ENCODE measurements at places on chromosomes 11 and 22. TPM values are rescaled to one million over a fixed set of nuclear protein-coding genes. Genes with fewer than 3 reads are reported as not detected.

GRCh38 chr11:21068886-21069285 lies 399.5 kb downstream of the NELL1 start:
- DNase-seq: no peak

DNA sequence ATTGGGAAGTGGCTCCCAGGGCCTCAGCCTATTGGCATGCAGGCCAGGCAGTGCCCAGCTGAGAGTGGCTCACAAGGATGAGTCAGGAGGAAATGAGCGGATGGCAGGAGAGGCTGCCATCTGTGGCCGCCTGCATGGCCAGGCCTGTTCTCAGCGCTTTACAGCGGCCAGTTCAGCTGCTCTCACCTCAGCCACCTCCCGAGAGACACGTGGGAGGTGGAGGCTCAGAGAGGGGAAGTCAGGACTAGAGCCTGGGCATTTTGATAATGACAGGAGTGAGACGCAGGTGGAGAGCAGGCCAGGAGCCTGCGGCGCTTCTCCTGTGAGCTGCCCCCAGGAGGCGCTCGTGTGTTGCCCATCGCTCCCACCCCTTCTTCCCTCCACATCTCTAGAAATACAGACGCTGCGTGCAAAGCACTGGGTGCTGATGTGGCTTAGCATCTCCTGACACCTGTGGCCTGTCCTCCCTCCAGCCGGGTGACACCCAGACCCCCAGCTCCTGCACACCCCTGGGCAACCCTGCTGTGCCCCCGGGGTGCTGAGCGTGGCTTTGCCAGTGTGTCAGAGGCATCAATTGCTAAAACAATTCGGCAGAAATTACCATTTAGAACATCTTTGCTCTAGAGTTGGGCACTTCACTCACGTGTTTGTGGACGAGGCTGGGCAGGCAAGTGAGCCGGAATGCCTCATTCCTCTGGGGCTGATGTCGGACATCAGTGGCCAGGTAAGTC lies 21.4 kb upstream of the PANX2 start:
- DNase-seq: peak; percentile 67

Gene NCR3LG1
- polyA plus RNA-seq: 1.3 TPM

DNA sequence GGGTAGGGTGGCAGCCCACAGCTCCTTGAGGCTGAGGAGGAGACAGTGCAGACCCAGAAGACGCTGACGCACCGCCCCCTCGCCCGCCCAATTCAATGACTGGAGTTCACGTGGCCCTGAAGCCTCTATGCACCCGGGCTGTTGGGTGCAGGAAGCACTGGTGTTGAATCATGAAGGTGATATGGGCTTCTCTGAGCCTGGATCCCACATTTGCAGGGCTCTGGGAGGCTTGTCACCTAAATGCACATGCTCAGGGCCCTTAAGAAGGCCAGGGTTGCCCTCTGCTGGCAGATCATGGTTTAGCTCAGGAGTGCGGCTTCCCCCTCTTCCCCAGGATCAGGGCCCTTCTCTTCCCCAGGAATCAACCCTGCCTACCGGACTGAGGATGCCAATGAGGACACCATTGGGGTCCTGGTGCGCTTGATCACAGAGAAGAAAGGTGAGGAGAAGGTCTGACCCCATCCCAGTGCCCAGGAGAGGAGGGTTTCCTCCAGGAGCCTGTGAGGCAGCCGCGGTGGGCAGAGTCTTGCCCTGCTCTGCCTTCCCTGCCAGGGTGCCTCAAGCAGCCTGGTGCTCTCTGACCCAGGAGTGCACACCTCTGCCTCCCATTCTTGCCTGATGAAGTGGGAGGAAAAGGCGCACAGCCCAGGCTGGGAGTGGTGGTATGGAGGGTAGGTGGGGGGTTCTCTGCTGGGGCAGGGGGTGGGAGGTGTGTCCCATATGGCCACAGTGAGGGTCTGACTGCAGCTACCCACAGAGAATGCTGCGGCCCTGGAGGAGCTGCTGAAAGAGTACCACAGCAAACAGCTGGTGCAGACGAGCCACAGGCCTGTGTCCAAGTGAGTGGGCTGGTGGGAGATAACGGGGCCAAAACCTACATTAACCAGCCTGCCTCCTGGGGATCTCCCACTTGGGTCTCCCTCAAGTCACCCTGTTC lies 17.5 kb downstream of the RELT start:
- DNase-seq: peak; percentile 90

DNA sequence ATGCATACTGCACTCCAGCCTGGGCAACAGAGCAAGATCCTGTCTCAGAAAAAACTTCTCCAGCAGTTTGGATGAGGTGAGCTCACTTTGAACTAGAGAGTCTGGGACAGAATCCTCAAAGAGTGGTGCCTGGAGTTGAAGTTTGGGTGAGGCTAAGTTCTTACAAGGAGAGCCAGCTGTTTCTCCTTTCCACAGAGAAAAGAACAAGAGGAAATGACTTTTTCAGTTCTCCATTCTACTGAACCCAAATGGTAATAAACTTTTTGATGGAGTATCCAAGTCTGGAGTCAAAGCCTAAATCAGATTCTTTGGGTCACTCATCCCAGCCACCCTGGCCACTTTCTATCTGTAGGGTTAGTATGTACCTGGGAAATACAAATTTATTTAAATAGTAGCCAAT lies 102.7 kb downstream of the TRAF6 start:
- no peak for DNase-seq

DNA sequence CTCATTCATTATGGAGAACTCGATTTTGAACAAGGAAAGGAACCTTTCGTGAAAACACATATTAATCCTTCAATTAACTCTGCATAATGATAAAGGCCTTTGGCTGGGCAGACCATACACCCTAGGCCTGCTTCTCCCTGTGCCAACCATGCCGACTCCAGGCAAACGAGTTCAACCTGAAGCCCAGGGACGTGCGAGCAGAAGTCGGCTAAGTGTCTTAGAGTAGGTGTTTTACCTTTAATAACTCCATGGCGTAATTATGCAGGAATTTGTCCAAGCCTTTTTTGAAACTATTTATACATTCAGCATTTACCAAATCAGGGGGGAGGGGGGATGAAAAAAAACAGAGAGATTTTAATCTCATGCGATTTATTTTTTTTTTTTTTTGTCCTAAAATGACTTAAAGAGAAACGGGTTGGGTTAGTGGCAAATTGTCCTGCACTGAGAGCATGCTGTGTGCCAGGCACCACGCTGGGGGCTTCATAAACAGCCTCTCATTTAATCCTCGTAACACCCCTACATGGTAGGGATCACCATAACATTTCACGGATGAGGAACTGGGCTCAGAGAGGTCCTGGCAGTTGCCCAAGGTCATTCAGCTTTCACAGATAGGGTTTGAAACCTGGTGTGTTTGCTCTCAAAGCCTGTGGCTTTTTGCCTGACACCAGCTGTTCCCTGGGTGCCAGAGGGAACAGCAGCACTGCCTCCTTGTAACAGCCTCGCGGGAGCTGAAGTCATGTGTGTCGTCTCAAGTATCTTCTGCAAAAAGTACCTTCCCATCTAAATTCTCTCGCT lies 423.9 kb downstream of the MN1 start:
- DNase-seq: no peak

GRCh38 chr11:45180179-45180847 lies 33.9 kb downstream of the PRDM11 start:
- peak; percentile 76 for DNase-seq

GRCh38 chr11:12674571-12674935 lies 332 bp downstream of the TEAD1 start:
- no peak for DNase-seq

Gene SSTR3
- not detected for polyA plus RNA-seq

DNA sequence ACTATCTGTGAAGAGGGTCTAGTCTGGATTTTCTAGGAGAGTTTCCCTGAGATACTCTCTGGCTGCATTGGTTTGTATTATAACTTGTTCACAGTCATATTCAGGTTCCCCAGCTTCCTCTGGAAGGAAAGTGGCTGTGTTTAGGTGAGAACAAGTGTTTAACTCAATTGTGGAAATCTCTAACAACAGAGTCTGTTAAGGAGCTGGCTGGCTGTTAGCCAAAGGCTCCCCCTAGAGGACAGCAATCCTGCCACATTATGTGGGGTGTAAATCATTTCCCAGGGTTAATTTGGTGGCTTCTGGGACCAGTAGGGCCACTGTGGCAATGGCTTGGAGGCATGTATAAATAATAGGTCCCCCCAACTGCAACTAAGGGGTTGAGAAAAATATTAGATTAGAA lies 18.4 kb downstream of the MS4A6E start:
- DNase-seq: peak; percentile 6

DNA sequence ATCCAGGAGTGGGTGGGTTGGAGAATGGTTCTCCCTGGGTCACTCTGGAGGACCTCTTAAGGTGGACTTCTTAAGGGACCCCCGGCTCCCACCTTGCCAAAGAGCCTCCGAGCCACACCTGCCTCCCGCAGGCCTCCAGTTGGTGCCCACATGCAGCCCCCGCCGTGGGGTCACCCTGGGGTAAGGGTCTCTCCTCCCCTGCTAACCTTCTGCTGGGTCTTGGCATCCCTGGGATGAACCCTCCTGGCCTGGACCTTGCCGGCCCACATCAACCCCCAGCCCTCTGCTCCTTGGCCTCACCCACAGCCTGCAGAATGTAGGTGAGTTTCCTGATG lies 12.5 kb upstream of the MUC6 start:
- no peak for DNase-seq

Gene OR4D5
- polyA plus RNA-seq: not detected

Gene OR4X2
- not detected for polyA plus RNA-seq

DNA sequence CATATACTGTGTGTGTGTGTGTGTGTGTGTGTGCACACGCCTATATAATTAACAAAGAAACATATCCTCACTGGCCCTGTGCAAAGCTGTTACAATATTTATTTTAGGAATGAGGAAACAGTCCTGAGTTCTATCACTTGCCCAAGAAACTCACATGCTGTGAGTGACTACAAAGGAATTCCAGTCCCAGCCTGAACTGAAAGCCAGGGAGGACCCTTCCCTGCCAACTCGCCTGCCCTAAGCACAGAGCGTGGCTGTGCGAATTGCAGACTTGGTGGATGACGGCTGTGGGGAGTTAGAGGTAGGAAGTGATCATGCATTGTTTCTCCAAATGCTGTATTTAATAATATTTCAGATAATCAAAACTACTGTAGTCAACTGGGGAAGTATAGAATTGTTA lies 26.4 kb upstream of the CD5 start:
- peak; percentile 18 for DNase-seq

Gene SLC16A8
- polyA plus RNA-seq: not detected

Gene CPT1B
- polyA plus RNA-seq: 27.5 TPM

Gene SAA2
- not detected for polyA plus RNA-seq

DNA sequence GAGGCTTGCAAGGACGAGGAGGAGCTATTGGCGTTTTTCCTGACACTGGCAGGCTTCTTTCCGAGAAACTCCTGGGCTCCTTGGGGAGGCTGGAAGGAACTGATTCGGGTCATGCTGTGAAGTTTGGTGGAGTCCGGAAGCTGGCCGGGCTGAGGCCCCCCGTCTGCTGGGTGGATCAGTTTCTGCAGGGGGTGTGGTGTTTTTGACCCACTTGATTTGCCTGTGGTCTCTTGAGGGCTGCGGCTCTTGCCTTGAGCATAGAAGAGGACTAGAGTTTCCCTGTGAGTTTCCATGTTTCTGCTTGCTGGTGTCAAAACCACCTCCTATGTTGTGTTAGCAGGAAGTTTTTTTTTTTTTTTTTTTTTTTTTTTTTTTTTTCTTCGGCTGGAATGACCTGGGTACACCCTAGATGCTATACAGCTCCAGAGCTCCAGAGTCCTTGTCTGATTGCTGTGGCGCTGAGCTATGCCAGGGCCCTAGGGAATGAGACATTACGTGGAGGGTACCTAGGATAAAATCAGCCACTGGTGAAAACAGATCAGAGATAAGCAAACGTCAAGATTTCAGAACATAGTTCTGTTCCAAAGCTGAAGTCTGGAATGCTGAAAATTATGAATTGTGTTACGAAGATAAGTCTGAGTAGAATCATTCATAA lies 728 bp downstream of the TBC1D22A start:
- DNase-seq: no peak

Gene CSNK2A3
- 4.4 TPM for polyA plus RNA-seq

- no peak for DNase-seq
Measured at GRCh38 chr11:109789901-109790300, 303.3 kb upstream of the ZC3H12C start.

DNA sequence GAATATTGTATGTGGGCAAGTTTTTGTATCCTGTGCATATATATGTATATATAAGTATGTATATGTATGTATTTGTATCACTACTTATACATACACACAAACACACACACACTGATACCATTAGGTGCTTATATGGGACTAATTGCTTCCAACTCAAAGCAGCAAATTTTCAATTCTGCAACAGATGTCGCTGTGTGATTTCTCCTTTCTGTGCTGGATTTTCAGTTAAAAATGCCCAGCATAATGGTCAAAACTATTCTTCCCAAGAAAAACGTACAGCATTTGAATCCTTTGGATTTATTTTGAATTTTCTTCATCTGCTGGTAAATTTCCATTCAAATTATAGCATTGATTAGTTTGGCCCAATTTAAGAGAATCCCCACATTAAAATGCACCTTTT lies 4.3 kb downstream of the CADM1 start:
- DNase-seq: no peak

Gene DDB1
- polyA plus RNA-seq: 149 TPM

Gene TRIM44
- 19.3 TPM for polyA plus RNA-seq

Gene PTPRJ
- polyA plus RNA-seq: 55.6 TPM

GRCh38 chr11:93732237-93732892 lies 8.9 kb downstream of the TAF1D start:
- no peak for DNase-seq

DNA sequence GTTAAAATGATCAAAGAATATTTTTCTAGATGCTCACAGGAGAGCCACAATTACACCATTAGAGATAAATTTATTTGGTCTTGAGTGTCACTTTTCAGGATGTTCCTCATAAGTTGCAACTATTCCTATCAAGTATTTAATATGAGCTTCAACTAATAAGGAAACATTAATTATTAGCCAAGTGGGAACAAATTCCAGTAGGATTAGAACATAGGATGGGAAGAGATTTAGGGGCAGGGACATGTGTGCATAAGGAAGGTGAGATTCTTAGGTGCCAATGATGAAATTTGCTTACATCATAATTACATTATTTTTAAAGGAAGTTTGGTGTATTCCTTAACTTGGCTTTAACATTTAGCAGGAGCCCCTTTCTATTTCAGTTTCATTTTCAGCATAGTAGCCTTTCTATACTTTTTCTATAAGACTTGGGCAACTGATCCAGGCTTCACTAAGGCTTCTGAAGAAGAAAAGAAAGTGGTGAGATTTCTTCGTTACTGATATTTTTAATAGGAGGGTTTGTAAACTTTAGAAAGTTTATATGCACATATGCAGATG lies 38.8 kb downstream of the CSRP3 start:
- DNase-seq: no peak

- DNase-seq: no peak
Measured at GRCh38 chr11:70688142-70688541, 289.8 kb downstream of the CTTN start.

DNA sequence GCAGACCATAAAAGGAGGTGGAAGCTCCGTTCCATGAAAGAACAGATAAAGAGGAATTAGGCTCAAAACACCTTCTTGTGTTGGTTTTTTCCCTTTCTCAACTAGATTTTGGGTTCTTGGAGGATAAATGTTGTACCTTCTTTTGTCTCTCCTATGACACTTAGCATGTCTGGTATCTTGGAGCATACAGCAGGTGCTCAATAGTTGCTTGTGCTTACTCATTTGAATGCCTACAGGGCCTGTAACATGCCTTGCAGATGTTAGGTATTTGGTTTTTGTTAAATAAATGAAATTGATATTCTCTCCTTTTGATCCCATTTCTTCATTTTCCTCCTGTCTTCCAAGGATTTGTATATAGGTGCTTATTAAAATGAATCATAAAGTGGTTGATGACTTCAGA lies 16.4 kb upstream of the PLET1 start:
- DNase-seq: no peak

Measured in A549 (cell line).